Natural killer cell (primary cell): ENCODE measurements at places on chromosomes 6 and 20. TPM values are rescaled to one million over a fixed set of nuclear protein-coding genes. Genes with fewer than 3 reads are reported as not detected.

The C20orf144 gene
- 0.25 TPM for total RNA-seq

The FARS2 gene
- 24.8 TPM for total RNA-seq

The JAG1 gene
- total RNA-seq, result 8.7 TPM

The UBD gene
- total RNA-seq, result not detected

The EMILIN3 gene
- total RNA-seq, result not detected

The SUPT3H gene
- 7.3 TPM for total RNA-seq

The TNF gene
- 60.8 TPM for total RNA-seq

The NKAIN4 gene
- not detected for total RNA-seq

The DCDC2 gene
- total RNA-seq, result not detected

The FOXQ1 gene
- total RNA-seq, result not detected

The FNDC11 gene
- 0.75 TPM for total RNA-seq

The ZSCAN16 gene
- 9.1 TPM for total RNA-seq

The IL17A gene
- not detected for total RNA-seq

The OPRL1 gene
- total RNA-seq, result 2.2 TPM

The RIN2 gene
- total RNA-seq, result 0.72 TPM

The RALY gene
- total RNA-seq, result 198 TPM

The ADRM1 gene
- 84.6 TPM for total RNA-seq

The ADGRF4 gene
- not detected for total RNA-seq

The MCHR2 gene
- total RNA-seq, result not detected

The CST3 gene
- 83.8 TPM for total RNA-seq

The PSMB8 gene
- 160 TPM for total RNA-seq

The R3HDML gene
- total RNA-seq, result not detected

The KHDC1 gene
- total RNA-seq, result 1.8 TPM

The SIRPD gene
- not detected for total RNA-seq

The PTGIS gene
- not detected for total RNA-seq

The RFX6 gene
- total RNA-seq, result not detected

The NELFCD gene
- 92.6 TPM for total RNA-seq

The CPNE5 gene
- total RNA-seq, result 8.5 TPM
